ENCODE measurements at places on chromosomes 7 and 10.

DNA sequence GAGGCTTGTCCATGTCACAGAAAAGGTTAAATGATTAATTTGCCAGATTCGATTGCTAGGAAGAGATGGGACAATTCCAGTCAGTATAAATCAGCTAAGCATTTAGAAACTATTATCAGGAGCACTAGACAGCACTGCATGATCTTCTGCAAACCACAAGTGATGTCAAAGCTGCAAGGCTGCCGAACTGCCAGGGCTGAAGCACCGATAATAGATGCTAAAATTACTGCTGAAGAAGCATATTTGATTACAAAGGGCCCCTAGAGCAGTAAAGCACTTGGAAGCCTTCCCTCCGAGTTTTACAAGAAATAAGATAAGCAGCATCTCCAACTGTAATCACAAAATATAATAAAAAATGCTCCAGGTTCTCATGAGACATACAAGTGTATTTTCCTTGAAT, 40.6 kb downstream of the RNLS start:
- DNase-seq, result no peak

GRCh38 chr7:101690061-101690460, 61.0 kb upstream of the MYL10 start:
- DNase-seq, result no peak

DNA sequence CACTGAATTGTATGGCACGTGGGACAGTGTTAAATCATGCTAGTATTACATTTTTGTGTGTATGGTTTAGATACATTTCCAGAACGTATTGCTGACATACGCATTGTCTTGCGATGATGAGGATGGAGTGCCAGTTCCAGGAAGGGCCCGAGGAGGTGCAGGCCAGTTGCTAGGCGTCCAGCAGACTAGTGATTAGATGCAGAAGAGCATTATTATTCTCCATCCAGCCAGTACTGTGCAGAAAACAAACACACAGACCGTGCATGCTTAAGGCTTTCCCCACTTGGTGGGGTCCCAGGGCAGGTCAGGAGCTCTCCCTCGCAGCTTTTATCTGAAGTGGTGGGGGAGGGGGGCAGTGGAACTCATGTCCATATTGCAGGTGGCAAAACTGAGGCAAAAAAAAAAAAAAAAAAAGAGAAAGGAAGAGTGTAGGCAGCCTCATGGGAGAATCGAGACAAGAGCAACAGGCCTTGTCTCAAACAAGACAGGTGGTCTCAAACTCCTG, 189.2 kb downstream of the CAMK1D start:
- DNase-seq, result no peak

GRCh38 chr7:84110400-84110799, 84.2 kb downstream of the SEMA3A start:
- peak; percentile 49 for DNase-seq

DNA sequence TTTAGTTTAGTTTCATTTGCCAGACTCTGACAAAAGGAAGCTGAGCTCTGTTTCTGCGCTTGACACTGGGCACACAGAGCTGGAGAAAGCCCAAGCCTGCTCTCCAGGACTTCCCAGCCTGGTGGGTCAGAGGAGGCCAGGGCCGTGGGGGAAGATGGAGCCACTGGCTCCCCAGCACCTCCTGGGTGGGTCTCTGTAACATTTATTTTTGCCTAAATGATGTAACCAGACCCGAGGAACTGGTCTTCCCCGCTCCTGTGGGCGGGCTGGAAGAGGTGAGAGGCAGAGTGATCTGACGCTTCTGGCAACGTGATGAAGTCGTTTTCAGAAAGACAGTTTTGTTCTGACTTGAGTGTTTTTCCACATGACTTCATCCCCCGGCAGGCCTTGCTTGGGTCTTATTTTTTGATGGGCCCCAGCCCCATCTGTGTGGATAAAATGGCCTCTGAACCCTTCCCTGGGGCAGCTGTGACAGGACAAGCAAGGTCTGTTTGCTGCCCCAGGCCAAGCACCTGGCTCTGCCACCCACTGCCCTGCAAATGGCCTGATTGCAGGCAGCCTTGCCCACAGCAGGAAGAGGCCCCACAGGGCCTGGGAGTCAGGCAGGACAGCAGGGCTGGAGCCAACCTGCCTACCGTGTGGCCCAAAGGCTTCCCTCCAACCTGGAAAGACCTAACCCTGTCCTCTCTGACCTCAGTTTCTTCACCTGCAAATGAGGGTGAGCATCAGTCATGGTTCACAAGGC, 304.9 kb upstream of the ZMIZ1 start:
- DNase-seq, result no peak

GRCh38 chr10:112394475-112394875, 20.6 kb downstream of the ACSL5 start:
- DNase-seq, result no peak

- DNase-seq, result no peak
Observed at GRCh38 chr10:3010816-3011460, 56.4 kb upstream of the PFKP start.

Measured in NCI-H82 (cell line).